Lung (tissue), 17 donors: ENCODE measurements at places on chromosomes 5 and 9. TPM values are rescaled to one million over a fixed set of nuclear protein-coding genes. Genes with fewer than 3 reads are reported as not detected.

Gene FRMD3
- 1.5 TPM for total RNA-seq

Gene ZDHHC11B
- total RNA-seq: 44.4 TPM

Gene TERT
- not detected for total RNA-seq

Gene PHF24
- 1.0 TPM for total RNA-seq

Gene GFRA3
- total RNA-seq: not detected

Gene HK3
- 111 TPM for total RNA-seq

Gene ECSCR
- 46.7 TPM for total RNA-seq

Gene ANKRD18B
- 0.77 TPM for total RNA-seq

Gene SH3GL2
- 2.9 TPM for total RNA-seq

Gene DIRAS2
- total RNA-seq: 0.61 TPM

Gene PCDHB13
- total RNA-seq: 7.7 TPM

Gene SHOC1
- total RNA-seq: 0.40 TPM
